Anterior cingulate cortex (tissue), 58 donors: ENCODE measurements at places on chromosomes 6 and 20.
A peak's percentile ranks its signal among the peaks of the same experiment; 100 is the strongest.

DNA sequence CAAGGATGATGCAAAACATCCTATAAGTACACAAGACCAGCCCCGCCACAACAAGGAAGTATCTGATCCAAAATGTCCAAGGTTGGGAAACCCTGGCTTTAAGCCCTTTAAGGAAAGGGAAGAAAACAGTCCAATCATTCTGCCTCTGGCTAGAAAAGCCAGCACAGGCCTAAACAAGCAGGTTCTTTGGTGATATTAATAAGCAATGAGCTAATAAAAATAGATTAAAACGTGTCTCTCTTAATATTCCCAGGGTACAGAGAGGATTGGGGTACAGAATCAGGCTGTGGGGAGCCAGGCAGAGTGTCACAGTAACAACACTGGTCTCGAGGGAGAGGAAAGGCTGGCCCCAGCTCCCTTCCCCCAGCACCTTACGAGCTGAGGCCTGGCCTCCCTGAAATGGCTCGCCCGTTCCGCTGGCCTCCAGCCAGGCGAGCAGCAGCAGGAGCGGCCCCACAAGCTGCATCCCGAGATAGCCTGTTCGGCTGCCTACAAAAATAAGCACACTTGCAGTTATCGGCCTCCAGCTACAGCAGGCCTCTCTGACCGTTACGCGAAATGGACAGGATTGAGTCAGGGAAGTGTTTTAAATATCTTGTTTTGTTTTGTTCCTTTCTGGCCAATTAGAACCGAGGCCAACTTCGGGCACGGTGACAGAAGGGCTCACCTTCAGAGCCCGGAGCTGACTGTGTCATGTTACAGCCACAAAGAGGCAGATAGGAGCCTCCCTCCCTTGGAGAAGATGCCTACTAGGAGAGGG lies 4.0 kb upstream of the ZMYND8 start:
- DNase-seq = peak; percentile 78

GRCh38 chr6:117338567-117338966 lies 73.2 kb downstream of the VGLL2 start:
- DNase-seq = no peak

GRCh38 chr20:19338380-19338779 lies 125.9 kb downstream of the SLC24A3 start:
- DNase-seq = no peak

- DNase-seq = no peak
Measured at GRCh38 chr6:40845553-40845952, 193.5 kb downstream of the UNC5CL start.

DNA sequence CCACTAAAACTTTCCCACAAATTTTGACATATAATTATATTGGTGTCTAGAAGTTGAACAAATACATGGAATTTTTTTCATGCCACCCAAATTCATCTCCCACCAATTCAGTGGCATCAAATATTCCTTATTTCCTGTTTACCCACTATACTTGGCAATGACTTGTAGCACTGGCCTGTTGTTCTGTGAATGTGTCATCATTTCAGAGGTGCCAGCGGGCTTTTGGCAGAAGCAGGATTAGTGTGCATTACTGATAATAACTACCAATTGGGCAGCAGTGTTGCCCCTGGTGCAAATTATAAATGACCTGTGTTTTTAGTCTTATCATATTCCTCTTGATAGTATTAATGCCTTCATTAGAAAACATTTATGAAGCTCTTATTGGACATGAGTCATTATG lies 121.3 kb downstream of the TFAP2B start:
- no peak for DNase-seq

GRCh38 chr6:5302220-5302946 lies 41.1 kb downstream of the FARS2 start:
- no peak for DNase-seq

GRCh38 chr20:46897328-46897880 lies 2.8 kb downstream of the EYA2 start:
- no peak for DNase-seq
